Activated T-cell treated with anti-CD3 and anti-CD28 coated beads for 48 hours (primary cell): ENCODE measurements at places on chromosomes 13 and 19.
A peak's percentile ranks its signal among the peaks of the same experiment; 100 is the strongest.

GRCh38 chr13:48505597-48506091 is 27.2 kb downstream of the RCBTB2 start:
- peak; percentile 11 for DNase-seq

DNA sequence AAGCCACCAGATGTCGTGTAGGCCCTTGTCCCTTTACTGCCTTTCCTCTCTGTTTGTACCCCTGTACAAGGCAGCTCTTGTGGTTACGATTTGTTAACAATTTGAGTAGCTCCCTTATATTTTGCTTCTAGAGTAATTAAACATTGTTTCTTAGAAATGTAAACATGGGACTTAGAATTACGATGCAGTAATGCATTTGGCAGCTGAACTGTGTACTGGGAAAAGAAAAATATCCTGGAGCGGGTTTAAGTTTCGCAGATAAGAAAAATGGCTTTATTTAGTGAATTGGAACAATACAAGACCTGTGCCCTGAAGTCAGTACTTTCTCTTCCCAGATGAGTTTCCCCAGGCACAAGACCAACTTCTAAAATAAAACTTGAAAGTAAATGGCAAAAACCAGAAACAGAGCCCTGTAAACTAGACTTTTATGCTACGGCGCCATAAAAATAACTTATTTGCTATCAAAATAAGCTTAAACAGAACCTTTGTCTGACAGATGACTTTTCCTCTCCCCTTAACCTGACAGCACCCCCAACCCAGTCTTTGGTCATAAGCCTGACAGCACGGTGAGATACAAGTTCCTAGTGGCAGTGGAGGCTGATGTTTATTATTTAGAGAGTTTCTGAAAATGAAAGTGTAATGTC is 63.0 kb downstream of the LRCH1 start:
- no peak for DNase-seq

DNA sequence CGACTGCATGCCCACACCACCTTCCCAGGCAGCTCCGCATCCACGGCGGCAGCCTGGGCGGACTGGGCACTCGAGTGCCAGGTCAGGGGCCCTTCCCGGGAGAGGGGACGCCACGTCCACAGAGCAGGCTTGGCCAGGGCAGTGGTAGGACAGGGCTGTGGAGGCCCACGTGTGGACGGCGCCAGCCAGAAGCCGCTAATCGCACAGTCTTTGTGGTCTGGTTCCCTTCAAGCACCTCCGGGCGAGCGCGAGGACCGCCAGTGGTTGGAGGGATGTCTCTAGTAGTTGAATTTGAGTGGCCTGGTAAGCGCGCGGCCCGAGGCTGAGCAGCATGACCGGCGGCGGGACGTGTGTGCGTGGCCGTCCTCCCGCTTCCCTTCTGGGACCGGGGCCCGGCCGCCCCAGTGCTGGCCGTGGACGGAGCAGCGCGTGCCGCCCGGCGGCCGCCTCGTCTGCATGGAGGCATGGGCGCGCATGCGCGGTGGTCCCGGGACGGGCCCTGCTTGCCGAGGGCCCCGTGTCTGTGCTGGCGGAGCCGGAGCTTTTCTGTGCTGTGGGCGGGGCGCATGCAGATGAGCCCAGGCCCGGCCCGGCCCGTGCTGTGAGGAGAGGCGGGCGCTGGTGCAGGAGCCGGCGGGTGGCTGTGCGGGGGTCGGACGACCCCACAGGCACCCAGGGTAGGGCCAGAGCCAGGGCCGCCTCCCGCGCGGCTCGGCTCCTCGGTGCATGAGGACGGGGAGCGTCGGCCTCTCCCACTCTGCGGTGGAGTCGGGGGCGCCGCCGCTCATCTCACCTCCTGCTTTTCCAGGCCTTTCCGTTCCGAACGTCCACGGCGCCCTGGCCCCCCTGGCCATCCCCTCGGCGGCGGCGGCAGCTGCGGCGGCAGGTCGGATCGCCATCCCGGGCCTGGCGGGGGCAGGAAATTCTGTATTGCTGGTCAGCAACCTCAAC is 8.6 kb downstream of the PTBP1 start:
- no peak for DNase-seq

GRCh38 chr13:45932676-45933075 is 81.1 kb upstream of the SIAH3 start:
- no peak for DNase-seq

- DNase-seq, result no peak
Observed at GRCh38 chr19:47703301-47703700, 9.9 kb upstream of the EHD2 start.

GRCh38 chr19:35377656-35378055 is 6.8 kb downstream of the GPR42 start:
- DNase-seq, result no peak

DNA sequence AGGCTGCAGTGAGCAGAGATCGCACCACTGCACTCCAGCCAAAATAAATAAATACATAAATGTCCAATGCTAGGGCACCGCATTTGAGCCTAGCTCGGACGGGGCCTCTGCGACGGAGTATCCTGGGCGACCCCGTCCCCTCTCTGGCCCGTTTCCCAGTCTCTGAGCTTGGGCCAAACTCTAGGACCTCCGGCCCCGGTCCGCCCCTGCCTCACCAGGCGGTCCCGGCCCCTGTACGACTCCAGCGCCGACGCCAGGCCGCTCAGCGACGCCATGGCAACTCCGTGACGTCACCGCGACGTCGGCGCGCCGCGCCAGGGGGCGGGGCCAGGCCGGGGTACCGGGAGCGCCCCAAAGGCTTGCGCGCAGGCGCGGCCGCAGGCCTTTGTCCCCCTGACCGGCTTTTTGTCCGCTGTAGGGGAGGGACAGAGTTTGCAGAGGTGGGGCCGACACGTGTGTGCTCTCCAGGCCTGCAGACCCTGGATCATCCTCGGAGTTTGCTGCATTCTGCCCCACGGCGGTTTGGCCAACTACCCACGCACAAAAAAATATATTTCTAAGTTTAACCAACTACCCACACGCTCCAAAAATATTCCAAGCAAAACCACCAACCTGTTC is at the start of gene PEX11G:
PEX11G (minus strand) TSS at position 300 of the 618 bp plus-strand sequence; CDS start at position 275, 25 bp downstream.
- DNase-seq, result peak; percentile 92

- no peak for DNase-seq
Observed at GRCh38 chr13:36061621-36062020, 69.6 kb downstream of the DCLK1 start.

DNA sequence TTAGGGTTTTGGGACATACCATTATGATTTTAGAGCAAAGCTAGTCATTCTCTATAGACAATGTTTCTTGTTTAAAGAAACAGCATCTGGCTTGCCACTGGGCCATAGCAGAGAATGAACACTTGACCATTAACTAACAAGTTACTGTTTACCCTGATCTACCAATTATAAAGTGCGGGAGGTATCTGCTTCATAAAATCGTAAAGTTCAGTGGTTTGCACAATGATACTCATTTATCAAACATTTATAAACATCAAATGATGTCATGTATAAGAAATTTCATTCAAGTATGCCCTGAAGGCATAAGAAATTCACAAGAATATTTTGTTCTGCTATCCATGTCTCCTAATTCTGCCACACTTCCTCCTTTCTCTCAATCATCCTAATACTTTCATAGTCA is 139.2 kb downstream of the PCDH20 start:
- no peak for DNase-seq

- DNase-seq, result no peak
Observed at GRCh38 chr19:2969104-2969504, 8.3 kb upstream of the TLE6 start.

DNA sequence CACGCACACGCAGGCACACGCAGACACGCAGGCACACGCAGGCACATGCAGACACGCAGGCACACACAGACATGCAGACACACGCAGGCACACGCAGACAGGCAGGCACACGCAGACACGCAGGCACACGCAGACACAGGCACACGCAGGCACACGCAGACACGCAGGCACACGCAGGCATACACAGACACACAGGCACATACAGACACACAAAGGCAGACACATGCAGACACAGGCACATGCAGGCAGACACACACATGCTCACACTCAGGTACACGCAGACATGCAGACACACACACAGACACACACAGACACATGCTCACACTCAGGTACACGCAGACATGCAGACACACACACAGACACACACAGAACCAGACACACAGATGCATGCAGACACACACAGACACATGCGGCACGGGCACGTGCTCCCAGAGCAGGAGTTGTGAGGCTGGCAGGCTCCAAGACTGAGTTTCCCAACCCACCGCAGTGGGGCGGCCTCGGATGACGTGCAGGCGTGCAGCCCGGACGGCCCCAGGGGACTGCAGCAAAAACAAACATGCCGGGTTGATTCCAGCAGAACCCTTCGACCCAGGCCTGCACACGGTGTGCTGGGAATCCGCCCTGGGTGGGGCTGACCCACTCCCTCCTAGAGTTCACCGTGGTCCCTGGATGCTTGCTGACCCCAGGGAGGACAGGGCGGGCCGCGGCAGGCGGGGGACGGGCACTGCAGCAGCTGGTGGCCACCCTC is 100.0 kb downstream of the GADD45B start:
- no peak for DNase-seq

- no peak for DNase-seq
Observed at GRCh38 chr19:2149980-2150793, 1.2 kb downstream of the AP3D1 start.

GRCh38 chr19:34359954-34360315 is 5.1 kb upstream of the GPI start:
- DNase-seq, result no peak

DNA sequence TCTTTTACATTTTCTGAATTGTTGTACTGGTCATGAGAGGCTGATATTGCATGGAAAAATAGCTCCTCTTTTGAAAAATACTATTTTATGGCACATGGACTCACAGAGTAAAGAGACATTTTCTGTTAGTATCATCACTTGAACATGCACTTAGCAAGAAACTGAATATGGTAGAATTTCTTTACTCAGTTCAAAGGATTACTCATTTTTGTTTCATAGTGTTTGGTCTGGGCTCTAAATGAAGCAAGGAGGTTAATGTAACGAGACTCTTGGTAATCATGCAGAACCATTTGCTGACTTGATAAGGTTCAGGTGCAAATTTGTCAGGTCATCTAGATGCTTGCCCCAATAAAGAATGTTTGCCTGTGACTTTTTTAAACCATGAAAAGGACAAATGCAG is 63.2 kb downstream of the GPC6 start:
- no peak for DNase-seq

- DNase-seq, result no peak
Observed at GRCh38 chr13:49711218-49711863, 20.1 kb upstream of the EBPL start.

DNA sequence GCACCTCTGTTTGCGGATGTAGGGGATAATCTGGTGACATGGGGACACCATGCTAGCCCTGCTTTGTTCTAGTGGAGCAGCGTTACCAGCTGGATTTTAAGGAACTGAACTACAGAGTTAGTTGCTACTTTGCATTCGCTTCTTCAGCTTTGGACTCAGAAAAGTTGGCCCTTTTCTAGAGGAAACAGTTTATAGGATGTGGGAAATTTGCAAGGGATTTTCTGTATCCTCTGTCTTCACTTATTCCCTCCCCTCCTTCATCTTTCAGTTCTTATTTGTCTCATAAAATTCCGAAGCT is 2.1 kb downstream of the GATAD2A start:
- no peak for DNase-seq

- no peak for DNase-seq
Observed at GRCh38 chr19:29741776-29742175, 26.7 kb upstream of the C19orf12 start.

GRCh38 chr19:42090672-42091071 is 14.7 kb downstream of the ZNF574 start:
- no peak for DNase-seq

DNA sequence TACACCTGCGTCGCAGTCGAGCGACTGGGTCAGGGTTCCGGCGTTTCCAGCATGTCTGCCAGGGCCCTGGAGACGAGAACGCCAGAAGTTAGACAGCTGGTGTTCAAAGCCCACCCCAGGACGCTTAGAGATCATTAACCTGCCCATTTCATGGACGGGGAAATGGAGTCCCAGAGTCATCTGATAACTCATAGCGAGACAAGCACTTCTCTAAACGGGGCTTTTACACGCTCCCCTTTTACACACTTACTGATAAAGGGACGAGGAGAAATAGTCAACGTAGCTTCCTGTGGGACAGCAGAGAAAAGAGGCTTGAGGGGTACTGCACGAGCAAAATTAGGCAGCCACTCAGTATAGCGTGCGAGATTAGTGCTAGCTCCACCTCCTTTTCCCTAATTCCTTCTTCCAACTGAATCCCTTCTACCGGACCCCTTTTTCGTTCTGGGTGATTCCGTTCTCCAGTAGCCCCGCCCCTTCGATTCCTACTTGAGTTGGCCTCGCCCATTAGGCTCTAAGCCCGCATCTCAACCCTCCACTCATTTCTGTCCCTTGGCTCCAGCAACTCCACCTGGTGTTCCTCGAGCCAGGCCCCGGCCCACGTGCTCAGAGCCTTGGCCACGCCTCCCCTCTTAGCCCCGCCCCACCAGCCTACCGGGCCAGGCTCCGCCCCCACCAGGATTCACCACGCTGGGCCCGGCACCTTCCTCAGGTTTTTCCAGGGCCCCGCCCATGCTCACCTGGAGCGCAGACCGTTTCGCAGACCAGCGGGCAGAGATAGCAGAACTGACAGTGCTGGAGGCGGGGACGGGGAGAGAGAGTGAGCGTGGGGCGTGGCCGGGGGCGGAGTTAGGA is 3.7 kb downstream of the HRC start:
- DNase-seq, result peak; percentile 42

DNA sequence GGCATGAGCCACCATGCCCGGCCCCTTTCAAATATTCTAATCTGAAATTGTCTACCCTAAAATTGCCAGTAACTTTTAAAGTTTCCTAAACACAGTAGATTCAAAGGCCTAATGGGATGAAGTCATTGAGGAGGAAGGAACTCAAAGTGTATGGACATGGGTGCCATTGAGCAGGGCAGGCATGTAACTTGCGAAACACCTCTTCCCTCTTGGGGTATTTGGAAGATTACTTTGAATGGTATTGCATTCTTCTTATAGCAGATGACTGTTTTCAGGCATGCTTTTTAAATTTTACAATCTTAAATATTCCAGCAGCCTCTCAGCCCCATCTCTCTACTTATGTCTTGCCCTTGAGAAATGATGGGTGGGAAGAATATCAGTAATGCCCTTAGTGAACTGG is 21.0 kb downstream of the TM9SF2 start:
- no peak for DNase-seq

DNA sequence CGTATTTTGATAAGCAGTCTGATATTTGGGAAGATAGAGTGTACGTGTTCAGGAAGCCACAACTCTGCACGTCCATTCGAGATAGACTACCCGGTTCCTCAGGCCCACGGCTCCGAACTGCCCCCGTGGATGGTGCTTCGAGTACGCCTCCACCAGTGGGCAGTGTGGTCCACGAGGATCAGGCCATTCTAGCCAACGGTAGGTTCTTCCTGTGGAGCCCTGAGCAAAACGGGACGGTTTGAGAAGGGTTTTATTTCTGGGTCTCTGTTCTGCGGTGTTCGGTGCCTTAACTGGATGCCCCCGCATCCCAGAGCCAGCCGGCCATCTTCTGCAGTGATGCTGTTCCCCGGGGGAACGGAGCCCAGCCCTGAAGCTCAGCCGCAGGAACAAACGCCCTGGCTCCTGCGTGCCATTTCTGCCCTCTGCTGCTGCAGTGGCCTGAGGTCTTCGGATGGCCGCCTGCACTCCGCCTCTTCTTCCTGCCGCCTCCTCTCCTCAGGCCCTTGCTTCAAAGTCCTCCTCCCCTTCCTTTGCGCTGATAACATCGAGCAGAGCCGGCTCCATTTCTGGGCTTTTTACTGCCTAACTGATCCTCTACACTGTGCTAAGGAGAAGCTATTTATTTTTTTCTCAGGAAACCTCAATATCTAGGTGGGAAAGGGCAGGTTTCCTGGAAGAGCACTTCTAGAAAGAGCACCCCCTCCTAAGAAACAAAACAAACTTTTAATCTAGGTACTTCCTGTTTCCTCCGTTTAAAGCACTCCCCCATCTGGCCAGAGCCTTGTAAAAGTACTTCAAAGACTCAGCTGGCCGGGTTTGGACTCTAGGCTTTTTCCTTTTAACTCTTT is 36.2 kb upstream of the SLC46A3 start:
- DNase-seq, result no peak
